ENCODE measurements at places on chromosomes 7 and 10. TPM values are rescaled to one million over a fixed set of nuclear protein-coding genes. Genes with fewer than 3 reads are reported as not detected.

- no peak for DNase-seq
Observed at GRCh38 chr10:68180490-68180889, 51.4 kb downstream of the ATOH7 start.

- DNase-seq, result no peak
Observed at GRCh38 chr7:30142710-30143109, 7.9 kb downstream of the MTURN start.

The FAM25C gene
- not detected for total RNA-seq

DNA sequence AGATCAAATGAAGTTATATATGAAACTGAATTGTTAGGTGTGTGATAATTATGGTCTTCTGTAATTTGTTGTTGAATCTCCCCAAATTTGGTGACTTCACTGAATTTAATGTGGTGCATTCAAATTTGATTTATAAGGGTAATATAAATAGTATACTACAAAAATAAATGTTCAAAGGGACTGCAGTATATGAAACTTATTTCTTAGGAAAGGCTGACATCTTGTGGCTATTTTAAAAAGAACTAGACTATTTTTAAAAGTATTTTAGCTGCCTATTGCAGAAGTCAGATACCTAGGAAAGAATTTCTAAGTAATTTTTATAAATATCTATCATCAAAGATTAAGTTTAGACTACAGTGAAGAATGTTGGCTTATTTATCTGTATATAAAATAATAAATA, 36.6 kb downstream of the ATRNL1 start:
- DNase-seq, result no peak

GRCh38 chr7:79820387-79820786, 314.2 kb upstream of the GNAI1 start:
- no peak for DNase-seq
